ENCODE measurements at places on chromosomes 16 and 17.

DNA sequence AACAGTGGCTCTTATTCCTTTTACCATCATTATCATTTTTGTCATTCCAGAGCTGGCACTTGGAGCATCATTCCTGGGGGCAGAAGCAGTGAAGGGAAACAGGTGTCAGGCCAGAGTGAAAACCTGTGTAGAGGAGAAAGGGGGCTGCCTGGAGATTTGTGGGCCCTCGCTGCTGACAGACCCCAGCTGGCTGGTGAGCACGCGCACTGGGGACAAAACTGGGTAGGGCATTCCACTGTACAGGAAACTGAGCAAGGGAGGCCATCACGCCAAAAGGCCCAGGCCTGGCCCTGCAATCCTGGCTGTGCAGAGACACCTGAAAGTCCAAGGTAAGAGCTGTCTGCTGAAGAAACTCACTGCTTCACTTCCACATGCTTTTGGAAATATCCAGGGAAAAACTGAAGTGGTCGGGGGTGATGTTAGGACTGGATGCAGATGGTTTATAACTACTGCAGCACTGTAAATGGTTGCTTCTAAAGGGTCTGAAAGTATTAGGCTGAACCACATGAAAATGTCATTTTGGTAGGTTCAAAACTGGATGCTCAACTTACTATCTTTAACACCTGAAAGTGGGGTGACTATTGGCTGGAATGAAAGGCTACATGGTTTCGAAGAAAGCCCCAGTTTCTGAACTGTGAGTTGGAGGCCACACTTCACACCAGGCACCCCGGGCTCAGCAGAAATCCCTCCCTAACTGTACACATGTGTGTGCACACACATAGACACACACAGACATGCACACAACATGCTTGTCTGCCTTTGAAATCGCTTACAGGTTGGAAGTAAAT lies 225.0 kb downstream of the C16orf78 start:
- DNase-seq, result no peak

DNA sequence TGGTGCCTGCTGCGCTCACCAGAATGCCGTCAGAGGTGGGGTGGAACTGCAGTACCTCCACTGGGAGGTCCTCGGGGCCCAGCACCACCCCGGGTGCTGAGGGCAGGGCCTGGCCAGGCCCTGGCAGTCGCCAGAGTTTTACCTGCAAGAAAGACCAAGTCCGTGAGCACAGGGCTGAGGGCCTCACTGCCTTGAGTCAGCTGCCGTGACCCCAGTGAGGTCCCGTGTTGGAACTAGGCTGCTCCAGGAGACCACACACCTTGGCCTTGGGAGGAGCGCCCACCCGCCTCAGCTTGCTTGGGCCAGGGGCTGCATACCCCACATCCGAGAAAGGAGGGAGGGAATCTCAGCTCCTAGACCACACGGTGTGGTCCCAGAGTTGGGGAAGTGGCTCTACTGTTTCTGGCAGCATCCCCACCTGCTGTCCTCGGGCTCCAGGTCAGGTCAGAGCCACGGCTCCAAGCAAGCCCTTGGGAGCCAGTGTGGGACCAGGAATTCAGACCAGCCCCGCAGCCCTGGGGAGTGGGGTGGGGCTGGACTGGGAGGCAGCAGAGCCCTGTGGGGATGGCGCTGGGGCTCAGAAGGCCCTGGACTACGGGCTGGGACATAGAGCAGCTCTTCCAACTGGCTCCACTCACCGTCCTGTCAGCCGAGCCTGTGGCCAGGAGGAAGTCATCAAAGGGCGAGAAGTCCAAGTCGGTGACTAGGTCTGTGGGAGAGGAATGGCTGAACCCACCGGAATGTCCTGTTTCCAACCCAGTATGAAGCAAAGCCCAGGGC lies 8.7 kb downstream of the CORO7 start:
- no peak for DNase-seq

DNA sequence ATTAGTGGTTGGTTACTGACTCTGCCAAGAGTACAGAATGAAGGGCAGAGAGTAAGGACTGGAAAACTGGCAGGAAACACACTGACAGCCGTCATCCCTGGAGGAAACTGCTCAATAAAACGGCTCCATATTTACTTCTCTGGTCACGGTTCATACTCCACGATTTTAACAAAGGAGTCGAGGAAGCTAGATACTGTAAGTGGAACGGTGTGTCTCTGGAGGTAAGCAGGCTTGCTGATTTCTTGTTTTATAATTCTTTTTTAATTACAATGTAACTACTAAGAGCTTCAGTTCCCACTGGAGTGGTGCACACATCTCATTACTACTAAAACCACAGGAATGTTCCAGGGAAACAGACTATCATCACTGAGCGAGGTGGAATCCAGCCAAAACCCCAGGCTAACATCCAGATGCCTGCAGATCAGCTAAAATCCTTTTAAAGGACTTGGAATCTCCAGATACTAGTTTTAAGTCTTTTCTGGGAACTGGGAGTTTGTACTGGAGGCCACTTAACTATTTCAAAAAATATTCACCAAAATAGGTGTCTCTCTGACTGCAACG lies 17.8 kb downstream of the SERPINF1 start:
- peak; percentile 88 for DNase-seq

DNA sequence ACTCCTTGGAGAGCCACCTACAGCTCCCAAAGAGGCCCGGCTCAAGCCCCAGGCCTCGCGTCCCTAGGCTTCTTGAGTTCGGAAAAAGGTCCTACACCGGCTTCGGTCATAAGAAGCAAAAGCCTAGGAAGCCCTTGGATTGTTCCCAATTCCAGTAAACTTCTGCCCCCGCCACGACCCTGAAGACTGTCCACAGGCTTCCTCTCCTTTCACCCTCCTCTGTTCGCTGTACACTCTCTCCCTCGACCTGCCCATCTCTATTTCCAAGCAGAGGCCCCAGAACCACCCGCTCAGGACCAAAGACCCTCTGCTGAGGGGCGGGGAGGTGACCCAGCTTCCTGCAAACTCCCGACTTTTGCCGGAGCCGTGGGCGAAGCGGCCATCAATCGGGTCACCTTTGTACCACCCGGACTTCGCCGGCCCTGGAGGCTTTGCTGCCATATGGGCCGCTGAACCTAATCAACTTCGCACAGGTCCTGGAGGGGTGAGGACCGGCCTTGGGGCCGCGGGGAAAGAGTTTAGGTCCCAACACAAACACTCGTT lies 2.7 kb downstream of the HOXB2 start:
- no peak for DNase-seq

DNA sequence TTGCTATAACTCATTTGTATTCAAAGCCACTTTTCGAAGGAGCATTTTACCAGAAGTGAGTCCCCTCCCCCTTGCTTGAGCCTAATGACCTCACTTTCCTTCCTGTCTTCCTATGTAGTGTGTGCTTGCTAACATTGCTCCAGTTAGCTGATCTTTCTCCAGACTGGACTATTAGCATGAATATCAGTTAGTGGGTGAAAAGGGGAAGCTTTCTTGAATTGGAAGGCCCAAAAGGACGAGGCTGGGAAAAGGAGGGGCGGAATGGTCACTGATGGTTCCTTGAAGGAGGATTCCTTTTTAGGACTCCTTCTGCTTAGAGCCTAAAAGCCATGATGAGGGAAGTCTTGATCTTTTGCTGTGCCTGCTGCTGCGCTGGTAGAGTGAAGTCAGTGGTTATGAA lies 11.9 kb downstream of the MAP3K3 start:
- DNase-seq, result no peak

- DNase-seq, result no peak
These were observed 59.0 kb downstream of the MSI2 start for GRCh38 chr17:57315061-57316015.

DNA sequence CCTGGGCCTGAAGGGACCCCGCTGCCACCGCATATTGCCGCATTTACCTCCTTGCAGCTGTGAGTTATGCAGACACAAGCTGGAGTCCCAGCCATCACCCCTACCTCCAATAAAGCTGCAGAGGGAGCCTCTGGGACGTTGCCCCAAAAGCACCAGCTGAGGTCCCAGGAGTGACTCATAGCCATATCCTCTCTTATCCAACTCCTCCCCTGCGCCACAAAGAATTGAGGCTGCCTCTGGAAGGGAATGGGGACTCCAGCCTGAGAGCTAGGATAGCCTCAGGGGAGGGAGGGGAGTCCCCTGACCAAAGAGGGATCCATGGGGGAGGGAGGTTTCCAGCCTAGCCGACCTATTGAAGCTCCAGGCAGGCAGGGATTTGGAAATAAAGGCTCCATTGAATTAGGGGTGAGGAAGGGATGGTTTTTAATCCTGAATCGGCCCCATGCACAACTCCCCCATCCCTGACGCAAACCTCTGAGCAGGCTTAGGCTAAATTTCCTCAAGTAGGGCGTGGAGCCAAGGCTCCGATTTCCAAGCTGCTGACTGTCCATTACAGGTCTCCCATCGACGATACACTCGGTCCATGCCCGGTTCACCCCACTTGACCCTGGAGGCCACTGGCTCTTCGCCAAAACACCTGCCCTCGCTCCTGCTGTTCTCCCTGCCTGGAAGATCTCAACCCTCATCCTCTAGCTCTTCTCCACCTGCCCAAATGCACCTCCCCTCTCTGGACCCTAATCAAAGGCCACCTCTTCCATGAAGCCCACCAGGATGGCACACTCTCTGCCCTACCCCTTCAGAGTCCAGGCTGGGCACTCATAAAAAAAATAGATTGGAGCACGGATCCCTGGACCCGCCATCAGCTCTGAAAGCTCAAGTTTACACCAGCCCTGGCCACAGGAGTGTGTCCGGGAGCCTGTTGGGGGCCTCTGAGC lies 27.5 kb downstream of the PIMREG start:
- peak; percentile 94 for DNase-seq

Measured in MCF 10A (cell line).